Activated naive CD8-positive, alpha-beta T cell treated with anti-CD3 and anti-CD28 coated beads, Interleukin-2, amount 50 U/mL, for 24 hours (primary cell): ENCODE measurements at places on chromosomes 13 and 19.
A peak's percentile ranks its signal among the peaks of the same experiment; 100 is the strongest.

DNA sequence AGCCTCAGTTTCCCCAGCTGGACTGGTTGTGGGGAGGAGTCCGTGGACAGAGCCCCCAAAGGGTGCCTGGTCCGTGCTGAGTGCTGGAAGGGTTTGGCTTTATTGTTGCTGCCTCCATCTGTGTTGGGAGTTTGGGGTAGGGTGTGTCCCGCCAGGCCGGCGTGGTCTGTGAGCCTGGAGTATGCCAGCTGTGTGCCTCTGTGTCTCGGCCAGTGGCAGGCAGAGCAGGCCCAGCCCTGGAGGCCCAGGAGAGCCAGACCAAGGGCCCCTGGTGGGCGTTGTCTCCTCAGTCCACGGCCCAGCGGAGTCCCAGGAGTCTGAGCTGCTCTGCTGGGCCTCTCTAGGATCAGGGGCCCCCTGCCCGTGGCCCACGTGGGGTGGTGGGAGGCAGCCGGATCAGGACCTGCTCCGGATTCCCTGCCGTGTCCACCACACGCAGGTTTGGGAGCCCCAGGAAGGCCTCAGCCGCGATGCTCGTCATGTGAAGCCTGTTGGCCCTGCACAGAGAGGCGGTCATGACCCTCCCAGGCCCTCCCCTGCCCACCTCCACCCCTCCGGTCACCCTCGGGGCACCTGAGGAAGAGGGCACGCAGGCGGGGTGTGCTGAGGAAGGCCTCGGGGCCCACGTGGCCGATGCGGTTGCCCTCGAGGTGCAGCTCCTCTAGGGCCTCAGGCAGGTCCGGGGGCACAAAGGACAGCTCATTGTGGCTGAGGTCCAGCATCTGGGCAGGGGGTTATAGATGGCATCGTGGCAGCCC lies 6.6 kb downstream of the PODNL1 start:
- no peak for DNase-seq

DNA sequence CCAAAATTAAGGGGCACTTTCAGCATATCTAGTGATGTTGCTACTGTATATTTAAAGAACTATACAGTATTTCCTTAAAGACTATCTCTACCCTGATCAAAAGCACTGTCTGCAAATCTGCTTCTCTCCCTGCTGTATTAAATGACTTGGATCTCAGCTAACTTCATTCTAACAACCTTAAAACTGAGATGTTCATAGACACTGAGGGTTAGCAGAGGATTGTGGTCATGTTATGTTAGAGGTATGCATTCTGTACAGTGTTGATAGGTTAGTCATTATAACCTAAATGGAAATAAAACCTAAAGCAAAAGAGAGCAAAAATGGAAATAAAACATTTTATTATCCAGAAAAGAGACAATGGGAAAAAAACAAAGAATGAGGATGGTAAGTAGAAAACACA lies 9.9 kb downstream of the GPR183 start:
- no peak for DNase-seq

- peak; percentile 85 for DNase-seq
Observed at GRCh38 chr19:4851551-4852290, 15.7 kb downstream of the PLIN3 start.

- DNase-seq: no peak
Observed at GRCh38 chr13:30898070-30898469, 8.0 kb upstream of the MEDAG start.

GRCh38 chr13:100363285-100363711 lies 225.3 kb downstream of the GGACT start:
- no peak for DNase-seq

DNA sequence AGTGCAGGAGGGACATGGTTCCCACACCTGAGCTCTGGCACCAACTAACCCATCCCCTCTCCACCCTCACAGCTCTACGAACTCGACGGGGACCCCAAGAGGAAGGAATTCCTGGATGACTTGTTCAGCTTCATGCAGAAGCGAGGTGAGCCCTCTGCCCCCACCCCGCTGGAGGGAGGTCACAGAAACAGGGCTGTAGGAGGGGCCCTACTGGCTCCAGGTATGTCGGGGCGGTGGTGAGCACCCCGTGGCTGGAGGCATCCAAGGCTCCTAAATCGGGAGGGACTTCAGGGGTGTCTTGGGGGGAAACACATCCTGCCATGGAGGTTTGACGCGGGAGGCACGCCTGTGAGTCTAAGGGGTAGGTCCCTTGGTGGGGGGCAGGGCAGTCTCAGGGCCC lies 24.1 kb upstream of the WDR18 start:
- DNase-seq: no peak

GRCh38 chr19:29380581-29380980 lies 145.2 kb upstream of the VSTM2B start:
- no peak for DNase-seq
